Suprapubic skin (tissue), 4 donors: ENCODE measurements at places on chromosomes 13 and 19. TPM values are rescaled to one million over a fixed set of nuclear protein-coding genes. Genes with fewer than 3 reads are reported as not detected.

DNA sequence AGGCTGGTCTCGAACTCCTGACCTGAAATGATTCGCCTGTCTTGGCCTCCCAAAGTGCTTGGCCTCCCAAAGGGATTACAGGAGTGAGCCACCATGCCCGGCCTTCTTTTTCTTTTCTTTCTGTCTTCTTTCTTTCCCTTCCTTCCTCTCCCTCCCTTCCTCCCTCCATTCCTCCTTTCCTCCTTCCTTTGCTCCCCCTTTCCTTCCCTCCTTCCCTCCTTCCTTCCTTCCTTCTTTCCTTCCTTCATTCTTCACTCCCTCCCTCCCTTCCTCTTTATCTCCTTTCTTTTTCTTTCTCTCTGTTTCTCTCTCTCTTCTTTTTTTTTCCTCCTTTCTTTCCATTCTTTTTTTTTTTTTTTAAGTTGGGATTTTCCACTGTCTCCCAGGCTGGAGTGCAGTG, 12.1 kb downstream of the C3 start:
- H3K27ac ChIP-seq: no peak overlapping the region
- DNase-seq: no peak
- peaks cover 4% of the 10 kb centered on the region for H3K4me1 ChIP-seq
- H3K27me3 ChIP-seq: peaks cover 30% of the 10 kb centered on the region

DNA sequence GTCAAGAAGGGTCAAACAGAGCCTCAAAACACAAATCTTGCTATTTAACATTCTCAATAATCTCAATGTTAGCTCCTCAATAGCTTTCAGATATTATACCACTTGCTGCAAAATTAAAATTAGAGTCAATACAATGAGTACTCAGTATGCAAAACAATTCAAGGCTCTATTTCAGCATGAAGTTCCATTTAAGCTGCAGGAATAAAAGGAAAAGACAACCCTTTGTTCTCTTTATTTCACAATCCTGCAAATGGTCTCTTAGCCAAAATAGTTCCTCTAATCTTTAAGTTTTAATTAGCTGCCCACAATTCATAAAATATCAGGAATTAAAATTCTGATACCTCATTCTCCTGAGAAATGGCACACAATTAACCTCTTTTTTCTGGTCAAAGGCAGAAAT, 40.5 kb upstream of the DCT start:
- DNase-seq: no peak
- no peaks in the 10 kb centered on the region for H3K27me3 ChIP-seq
- no peaks in the 10 kb centered on the region for H3K36me3 ChIP-seq
- no peak overlapping the region for H3K4me3 ChIP-seq

LIN7B gene
- total RNA-seq: 32.3 TPM

NKPD1 gene
- total RNA-seq: 22.4 TPM

GRIK5 gene
- total RNA-seq: 1.2 TPM
